ENCODE measurements at places on chromosomes 6 and 20. TPM values are rescaled to one million over a fixed set of nuclear protein-coding genes. Genes with fewer than 3 reads are reported as not detected.

The PHF20 gene
- 54.6 TPM for total RNA-seq

The BPIFB2 gene
- total RNA-seq, result not detected

The DZANK1 gene
- 1.3 TPM for total RNA-seq

The MATN4 gene
- 0.33 TPM for total RNA-seq

The METTL24 gene
- 0.44 TPM for total RNA-seq

The FLRT3 gene
- 5.0 TPM for total RNA-seq

The SIRPA gene
- total RNA-seq, result 26.5 TPM

The PROKR2 gene
- total RNA-seq, result not detected

The PRRT1 gene
- 0.44 TPM for total RNA-seq

The ARMH2 gene
- not detected for total RNA-seq

The ATP9A gene
- total RNA-seq, result 69.4 TPM

The KCNB1 gene
- not detected for total RNA-seq

The TAGAP gene
- total RNA-seq, result not detected

The SLC44A4 gene
- not detected for total RNA-seq

The SLC22A1 gene
- total RNA-seq, result 1.3 TPM

The TREML1 gene
- not detected for total RNA-seq

The ELOVL2 gene
- total RNA-seq, result under 0.01 TPM

The GRM4 gene
- not detected for total RNA-seq

The ZNF311 gene
- total RNA-seq, result 1.8 TPM

The COL20A1 gene
- total RNA-seq, result under 0.01 TPM
